ENCODE measurements at places on chromosomes 6 and 20.

DNA sequence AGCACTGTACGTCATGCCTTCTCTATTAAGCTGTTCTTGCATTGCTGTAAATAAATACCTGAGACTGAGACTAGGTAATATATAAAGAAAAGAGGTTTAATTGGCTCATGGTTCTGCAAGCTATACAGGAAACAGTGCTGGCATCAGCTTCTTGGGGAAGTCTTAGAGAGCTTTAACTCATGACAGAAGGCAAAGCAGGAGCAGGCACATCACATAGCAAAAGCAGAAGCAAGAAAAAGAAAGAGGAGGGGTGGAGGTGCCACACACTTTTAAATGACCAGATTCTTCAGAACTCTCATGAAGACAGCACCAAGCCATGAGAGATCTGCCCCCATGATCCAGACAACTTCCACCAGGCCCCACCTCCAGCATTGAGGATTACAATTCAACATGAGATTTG is 30.1 kb downstream of the CYB5R4 start:
- no peak for DNase-seq

DNA sequence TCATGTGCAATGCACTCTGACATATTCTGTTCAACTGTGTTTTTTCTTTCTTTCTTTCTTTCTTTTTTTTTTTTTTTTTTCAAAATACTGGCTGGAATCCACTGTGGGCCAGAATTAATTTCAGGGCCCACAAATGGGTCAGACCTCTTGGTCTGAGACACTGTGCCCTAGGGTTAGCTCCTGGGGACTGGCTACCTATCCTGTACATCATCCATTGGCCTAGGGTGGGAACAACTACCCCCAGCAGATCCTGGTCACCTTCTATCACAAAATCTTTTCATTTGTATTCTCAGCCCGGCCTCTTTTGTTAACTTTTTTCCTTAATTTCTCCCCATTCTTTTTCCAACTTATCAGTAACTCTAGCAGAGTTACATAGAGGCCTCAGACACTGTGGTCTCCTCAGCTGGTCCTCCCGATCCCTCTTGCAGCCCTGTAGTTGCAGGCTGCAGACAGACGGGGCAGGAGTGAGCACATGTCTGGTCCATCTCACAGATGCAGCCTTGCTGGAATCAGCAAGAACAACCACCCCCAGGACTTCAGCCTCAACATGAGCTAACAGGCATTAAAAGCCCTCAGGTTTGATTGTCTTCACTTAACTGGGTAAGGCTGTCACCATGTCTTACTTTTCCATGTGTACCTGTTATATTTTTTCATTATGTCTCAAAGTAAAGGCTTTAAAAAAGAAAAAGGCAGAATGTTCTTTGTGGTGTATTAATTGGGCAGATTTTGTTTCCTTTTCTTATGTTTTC is 41.3 kb downstream of the TXLNB start:
- DNase-seq = no peak

- DNase-seq = no peak
These were observed 40.8 kb downstream of the MYH7B start for GRCh38 chr20:34996243-34997028.

GRCh38 chr6:44255871-44256774 is 1.2 kb downstream of the SLC35B2 start:
- no peak for DNase-seq

Measured in activated naive CD4-positive, alpha-beta T cell (primary cell).